ENCODE measurements at places on chromosomes 2 and 18.

DNA sequence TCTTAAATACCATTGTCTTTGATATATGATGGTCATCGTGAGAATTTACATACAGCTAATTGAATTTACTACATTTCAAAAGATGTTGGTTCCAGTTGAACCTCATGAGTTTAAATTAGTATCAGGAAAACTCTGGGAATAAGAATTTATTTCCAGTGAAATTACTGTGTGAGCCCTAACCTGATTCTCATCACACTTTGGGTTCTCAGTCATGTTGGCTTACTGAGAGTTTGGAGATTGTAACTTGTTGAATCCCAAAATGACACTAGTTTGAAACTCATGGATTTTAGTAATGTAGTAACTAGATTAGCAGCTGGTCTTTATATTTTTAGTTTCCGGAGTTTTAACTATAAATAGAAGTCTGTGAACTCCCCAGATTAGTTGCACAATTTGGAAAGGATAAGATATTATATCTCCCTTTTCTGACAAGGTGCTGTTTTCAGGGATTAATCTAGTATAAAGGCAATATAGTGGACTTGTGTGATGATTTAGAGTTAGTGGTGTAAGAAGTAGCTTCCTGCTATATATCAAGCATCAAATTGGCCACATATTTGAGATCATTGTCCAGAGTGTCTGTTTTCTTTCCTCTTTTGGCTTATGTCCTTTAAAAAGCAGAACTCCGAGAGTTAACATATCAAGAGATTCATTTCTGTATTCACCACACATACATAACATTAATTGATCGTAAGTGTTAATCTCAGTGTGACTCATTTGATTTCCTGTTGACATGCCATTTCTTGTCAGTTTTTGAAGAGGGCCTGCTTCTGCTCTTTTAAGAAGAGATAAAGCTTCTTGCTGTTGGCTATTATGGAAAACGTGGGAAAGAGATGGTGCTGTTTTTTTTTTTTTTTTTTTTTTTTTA lies 15.7 kb downstream of the NDUFV2 start:
- no peak for DNase-seq

- no peak for DNase-seq
Observed at GRCh38 chr2:36409935-36410334, 54.4 kb downstream of the CRIM1 start.

GRCh38 chr2:199685669-199686068 lies 165.3 kb downstream of the FTCDNL1 start:
- no peak for DNase-seq

DNA sequence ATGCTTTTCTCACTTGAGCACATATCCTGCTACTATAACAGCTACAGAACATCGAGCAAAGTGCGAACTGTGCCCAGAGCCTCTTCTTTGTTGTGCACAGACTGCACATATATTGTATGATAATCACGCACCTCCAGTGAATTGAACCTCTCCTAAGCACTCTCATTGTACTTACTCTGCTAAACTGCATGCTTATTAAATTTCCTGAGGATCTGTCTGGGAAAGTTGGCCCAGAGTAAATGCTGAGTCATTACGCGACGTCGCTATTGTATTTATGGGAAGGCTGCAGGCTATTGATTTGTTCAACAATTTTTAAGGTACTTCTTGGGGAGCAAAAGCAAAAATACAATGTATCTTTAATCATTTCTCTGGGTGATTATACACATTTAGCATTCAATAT lies 399.6 kb upstream of the DSEL start:
- DNase-seq: no peak

All from NCI-H1417 treated with DMSO at 0.1 percent for 48 hours (cell line).